ENCODE measurements at places on chromosomes 13 and 19. TPM values are rescaled to one million over a fixed set of nuclear protein-coding genes. Genes with fewer than 3 reads are reported as not detected.

The ZNF91 gene
- polyA plus RNA-seq, result 64.5 TPM

The TGFB1 gene
- polyA plus RNA-seq, result 31.6 TPM

The PRSS57 gene
- polyA plus RNA-seq, result not detected

The LYPD5 gene
- 0.24 TPM for polyA plus RNA-seq

DNA sequence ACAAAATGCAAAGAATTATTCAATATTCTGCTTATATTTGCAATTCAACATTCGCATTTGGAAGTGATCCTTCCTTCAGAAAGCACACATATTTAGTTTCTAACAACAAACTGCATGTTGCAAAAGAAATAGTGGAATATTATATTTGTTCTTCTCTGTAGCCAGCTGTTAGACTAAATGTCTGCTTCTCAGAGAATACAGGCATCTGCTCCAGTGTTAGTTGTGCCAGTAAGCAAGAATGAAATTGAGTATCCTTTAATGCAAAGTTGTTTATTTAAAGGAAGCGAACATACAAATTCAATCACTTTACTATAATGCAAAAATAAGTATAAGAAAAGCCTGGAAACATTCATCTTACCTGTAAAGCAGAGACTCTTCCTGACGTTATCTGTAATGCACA lies 663 bp downstream of the SLITRK6 start:
- DNase-seq, result no peak

GRCh38 chr19:14582894-14583340 lies at the start of gene CLEC17A:
Gene CLEC17A, plus strand, starts transcription at chr19:14583084. Its CDS starts 77 bp downstream, at chr19:14583161.
- no peak for DNase-seq

DNA sequence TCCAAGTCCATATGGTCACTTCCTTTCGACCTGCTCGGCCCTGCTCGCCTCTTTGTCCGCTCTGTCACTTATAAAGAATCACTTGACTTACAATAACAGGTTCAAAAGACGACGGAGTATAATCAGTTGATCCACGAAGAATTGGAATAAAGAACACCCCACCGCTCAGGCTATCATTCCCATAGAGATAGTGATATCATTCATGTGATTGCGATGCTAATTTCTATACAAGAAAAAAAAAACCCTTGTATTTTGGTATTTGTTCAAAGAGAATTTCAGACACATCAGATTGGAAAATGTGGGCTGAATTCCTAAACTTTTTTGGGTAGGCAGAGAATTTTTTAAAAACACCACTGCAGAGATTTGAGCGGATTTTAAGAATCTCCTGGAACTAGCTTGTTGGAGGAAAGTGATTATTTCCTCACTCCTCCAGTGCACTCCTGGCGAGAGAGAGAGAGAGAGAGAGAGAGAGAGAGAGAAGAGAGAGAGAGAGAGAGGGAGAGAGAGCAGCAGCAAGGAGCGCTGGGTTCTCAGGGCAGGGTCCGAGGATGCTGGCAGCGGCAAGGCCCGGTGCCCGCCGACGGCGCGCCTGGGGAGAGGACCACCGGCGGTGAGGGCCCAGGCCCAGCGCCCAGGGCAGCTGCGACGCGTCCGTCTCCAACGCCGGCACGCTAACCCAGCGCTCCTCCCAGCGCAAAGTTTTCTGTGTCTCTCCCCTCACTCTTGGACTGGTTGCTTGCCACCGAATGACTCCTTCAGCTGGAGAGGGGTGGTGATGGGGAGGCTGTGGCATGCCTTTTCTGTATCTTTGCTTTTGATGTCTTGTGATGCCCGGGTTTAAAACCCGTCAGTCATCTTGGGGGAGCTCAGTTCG lies 149.0 kb upstream of the ZNF536 start:
- DNase-seq, result no peak

DNA sequence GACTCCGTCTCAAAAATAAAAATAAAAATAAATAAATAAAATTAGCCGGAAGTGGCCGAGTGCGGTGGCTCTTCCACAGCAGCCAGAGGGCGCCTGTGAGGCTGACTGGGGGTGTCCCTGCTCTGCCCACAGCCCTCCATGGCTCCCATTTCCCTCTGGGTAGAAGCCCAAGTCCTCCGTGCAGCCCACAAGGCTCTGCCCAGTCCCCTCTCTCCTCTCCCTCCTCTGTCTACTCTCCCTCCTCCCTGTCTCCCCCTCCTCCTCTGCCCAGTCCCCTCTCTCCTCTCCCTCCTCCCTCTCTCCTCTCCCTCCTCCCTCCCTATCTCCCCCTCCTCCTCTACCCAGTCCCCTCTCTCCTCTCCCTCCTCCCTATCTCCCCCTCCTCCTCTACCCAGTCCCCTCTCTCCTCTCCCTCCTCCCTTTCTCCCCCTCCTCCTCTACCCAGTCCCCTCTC lies 20.4 kb downstream of the MISP start:
- DNase-seq, result no peak

GRCh38 chr19:33445442-33446329 lies 72.2 kb downstream of the CEBPG start:
- DNase-seq, result no peak

DNA sequence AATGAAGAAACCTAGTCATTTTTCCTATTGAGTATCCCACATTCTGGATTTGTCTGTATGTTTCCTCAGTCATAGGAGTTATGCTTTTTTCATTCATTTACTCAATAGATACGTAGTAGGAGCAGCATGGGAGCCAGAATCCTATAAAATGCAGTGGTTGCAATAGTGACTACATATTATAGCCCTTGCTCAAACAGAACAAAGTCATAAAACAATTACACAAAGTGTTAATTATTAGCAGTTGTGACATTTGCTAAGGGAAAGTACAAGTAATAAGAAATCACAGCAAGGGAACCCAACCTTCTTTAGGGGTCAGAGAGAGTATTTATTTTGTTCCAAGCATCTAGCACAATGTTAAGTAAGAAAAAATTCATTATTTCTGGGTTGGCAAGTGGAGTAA lies 27.7 kb upstream of the POU4F1 start:
- no peak for DNase-seq

- DNase-seq, result no peak
Measured at GRCh38 chr13:78712831-78713230, 53.9 kb upstream of the OBI1 start.

Measured in left renal pelvis (tissue), 4 donors.